Muscle of arm (tissue), 14 donors: ENCODE measurements at places on chromosomes 11 and 22.

- DNase-seq, result no peak
These were observed 67.8 kb downstream of the CASP12 start for GRCh38 chr11:104830508-104830907.

- no peak for DNase-seq
These were observed 31.5 kb upstream of the TSPAN18 start for GRCh38 chr11:44695169-44695833.

DNA sequence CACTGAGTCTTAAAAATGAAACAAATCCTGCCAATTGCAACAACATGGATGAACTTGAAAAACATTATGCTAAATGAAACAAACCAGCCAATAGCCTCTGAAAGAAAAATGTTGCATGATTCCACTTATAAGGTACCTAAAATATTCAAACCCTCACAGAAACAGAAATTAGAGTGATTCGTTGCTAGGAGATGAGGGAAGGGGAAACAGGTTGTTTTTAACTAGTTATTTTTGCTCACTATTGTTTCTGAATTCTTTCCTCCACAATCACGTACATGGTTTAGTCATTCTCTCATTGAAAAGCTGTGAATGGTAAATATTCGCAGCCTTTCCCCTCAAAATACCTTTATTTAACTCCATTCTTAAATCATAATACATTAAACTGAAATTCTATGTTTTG lies 14.0 kb upstream of the TYR start:
- DNase-seq, result no peak

GRCh38 chr11:63978551-63979239 lies 4.3 kb downstream of the COX8A start:
- no peak for DNase-seq

DNA sequence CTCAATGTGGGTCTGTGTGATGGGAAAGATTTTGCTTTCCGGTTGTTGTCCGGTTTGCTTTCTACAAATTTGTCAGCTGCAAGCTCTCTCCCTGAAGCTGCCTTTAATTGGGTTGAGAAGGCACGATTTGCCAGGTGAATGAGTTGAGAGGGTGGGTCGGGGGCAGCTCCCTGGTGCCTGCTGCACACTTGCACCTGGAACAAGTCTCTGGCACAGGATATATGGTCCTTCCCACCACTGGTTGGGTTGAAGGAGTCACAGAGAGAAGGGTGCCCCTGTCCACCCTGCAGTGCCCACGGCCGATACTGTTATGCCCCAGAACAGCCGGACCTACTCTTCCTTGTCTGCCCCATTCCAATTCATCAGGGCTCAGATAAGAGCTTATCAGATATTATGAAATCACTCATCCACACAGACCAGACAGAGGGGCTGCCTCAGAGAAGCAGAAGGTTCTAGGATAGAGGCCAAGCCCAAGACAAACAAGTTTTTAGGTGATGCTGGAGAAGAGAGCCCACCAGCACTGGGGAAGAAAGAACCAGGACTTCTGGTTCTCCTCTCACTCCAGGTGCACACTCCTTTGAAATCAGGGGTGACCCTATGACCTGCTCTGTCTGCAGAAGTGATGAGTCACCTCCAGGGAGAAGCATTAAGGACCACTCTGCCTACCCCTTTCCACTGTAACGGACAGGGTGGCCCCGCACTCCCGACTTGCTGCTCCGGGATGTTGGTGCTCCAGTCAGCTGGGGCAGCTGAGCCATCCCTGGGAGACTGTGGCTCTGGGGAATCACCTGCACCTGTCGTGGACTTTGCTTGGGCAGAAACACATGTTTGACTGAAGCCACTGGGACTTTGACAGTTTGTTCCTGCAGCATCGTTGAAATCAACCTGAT lies 45.3 kb downstream of the RTL6 start:
- no peak for DNase-seq

GRCh38 chr11:95684701-95685100 lies 104.9 kb downstream of the FAM76B start:
- no peak for DNase-seq

DNA sequence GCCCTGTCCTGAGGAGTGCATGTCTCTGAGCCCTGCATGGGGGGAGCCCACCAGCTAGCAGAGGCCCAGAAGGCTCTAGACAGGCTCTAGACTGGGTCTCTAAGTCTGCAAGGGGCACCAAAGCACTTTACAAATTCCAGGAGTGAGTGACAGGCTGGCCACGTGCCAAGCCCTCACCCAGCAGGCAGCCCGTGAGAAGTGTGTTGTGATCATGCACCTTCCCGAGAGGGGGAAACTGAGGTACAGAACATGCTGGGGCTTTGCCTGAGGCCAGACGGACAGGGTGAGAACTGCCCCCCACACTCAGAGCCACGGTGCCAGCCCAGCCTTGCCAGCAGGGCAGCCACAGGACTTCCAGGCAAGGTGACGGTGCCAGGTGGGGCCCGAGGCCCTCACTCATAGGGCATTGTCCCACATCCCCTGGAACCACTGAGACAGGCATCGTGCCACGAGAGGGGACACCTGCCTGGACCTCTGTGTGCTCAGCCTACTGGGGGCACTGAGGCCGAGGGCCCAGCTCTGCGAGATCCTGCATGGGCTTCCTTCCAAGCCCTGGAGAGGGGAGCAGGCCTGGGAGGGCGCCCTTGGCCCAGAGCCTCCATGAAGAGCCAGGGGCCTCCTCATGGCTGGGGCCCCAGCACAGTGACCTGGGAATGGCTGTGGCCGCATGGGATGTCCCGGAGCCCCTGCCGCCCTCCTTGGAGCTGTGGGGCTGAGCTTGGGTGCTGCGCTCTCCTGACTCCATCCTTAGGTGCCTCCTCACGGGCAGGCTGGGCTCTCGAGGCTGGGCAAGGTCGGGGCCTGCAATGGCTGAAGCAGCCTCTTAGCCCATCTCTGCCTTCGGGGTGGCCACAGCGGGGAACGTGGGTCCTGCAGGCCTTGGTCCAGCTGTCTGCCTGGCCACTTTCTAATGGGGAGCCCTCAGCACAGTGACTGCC lies 121.5 kb downstream of the KCNQ1OT1 start:
- no peak for DNase-seq

DNA sequence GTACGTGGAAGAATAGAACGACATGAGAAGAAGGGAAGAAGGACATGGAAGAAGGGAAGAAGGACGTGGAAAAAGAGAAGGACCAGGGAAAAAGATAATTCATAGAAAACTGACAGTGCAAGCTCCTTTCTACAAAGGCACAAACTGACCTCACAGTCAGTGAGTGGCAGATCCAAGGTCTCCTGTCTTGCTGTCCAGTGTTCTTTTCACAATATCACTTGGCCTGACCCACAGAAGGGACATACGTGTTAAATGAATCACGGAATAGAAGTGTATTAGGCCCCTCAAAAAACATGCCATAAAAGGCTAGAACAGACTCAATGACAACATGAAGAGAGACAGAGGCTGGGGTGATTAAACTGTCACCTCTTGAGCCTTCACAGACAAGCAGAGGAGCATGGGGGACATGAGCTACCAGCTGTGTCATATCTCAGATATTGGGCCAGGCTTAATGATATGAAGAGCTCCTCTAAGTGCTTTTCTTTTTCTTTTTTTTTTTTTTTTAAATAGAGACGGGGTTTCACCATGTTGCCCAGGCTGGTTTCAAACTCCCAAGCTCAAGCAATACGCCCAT lies 4.6 kb downstream of the ASCC2 start:
- DNase-seq, result no peak

DNA sequence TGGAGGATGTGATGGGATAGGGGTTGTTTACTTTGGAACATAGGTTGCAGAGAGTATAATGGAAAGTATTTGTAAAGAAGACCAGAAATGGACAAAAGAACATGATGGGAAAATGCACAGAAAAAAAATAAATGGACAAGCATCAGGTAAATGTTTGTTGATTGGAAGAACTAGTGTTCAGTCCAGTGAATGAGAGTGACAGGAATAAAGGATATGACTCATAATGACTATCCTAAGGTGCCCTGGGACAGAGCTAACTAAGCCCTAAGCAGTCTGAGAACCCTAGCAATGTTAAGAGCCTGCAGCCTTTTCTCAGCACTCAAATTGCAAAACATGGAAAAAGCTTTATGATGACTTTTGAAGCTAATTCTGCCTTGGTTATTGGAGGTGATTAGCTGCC lies 732.8 kb upstream of the ANO5 start:
- no peak for DNase-seq

GRCh38 chr22:43858156-43858895 lies 4.0 kb downstream of the SULT4A1 start:
- DNase-seq, result no peak

- DNase-seq, result no peak
These were observed 489.5 kb downstream of the BUD13 start for GRCh38 chr11:116283300-116283699.

DNA sequence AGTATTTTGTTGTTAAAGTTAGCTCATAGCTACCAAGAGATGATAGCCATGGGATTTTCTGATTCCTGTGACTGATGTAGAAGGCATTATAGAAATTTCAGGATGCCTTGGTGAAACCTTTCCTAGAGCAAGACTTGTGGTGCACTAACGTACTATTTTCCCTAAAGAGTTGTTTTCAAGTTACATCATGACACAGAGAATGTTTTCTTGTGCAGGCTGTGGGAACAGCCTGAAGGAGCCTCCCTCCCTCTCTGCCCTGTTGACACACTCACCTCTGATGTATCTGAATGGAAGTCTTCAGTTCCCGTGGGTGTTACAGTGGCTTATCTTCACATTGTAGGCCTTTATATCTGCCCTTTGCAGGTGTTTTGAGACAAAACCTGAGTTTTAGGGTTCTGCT lies 121.6 kb downstream of the LDLRAD3 start:
- DNase-seq, result no peak

DNA sequence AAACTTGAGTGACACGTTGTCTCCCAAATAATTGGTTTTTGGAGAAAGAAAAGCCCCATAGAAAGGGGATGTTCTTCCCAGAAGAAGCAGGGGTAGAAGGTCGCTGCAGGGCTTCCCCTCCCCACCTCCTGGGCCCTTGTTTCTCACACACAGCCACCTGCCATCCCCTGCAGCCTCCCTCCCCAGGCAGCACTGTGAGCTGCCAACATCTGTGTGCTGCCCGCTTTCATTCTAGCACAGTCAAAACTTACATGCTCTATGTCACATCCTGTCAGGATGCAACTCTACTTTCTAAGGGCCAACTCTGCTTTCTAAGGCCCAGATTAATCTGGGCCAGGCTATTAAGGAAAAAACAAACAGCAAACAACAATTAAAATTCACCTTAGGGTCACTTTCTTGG lies 309.4 kb upstream of the ZC3H12C start:
- DNase-seq, result no peak

DNA sequence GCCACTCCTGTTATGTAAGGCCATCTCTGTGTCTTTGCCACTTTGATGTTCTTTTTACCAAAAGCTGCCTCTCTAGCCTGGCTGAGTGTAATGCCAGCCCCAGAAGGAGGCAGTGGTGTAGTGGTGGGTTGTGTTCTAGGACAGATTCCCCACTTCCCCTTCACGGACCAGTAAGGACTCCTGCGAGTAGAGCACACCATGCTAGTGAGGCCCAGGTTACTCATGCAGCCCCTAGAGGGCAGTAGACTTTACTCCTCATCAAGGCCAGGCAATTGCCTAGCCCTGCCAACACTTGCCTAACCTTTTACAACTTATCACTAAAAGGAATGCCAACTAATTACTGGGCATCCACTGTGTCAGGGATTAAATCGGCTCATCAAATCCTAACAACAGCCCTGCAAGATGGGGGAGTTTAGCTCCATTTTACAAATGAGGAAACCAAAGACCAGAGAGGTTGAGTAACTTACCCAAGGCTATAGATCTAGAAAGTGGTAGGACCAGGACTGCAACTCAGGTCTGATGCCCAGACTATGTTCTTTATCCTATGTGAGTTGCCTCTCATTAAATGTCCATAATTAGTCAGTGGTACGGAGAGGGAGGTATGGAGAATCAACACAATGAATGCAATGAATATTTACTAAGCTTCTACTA lies 75.3 kb downstream of the APIP start:
- DNase-seq, result no peak

DNA sequence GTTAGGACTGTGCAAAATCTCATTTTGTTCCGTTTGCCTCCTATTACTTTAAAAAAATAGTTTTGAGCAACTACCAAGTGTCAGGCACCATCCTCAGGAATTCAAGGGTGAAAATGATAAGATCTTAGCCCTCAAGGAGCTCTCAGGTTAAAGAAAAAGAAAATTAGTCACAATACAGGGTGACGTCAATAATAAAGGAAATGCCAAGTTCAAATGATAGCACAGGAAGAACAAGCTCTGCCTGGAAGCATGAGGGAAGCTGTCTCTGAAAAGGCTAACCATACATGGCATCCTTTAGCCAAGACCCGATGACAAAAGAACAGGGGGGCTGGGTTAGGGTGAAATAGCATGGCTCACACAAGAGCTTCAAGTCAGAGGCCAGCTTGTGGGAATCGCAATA lies 11.1 kb upstream of the MPZL2 start:
- DNase-seq, result no peak

DNA sequence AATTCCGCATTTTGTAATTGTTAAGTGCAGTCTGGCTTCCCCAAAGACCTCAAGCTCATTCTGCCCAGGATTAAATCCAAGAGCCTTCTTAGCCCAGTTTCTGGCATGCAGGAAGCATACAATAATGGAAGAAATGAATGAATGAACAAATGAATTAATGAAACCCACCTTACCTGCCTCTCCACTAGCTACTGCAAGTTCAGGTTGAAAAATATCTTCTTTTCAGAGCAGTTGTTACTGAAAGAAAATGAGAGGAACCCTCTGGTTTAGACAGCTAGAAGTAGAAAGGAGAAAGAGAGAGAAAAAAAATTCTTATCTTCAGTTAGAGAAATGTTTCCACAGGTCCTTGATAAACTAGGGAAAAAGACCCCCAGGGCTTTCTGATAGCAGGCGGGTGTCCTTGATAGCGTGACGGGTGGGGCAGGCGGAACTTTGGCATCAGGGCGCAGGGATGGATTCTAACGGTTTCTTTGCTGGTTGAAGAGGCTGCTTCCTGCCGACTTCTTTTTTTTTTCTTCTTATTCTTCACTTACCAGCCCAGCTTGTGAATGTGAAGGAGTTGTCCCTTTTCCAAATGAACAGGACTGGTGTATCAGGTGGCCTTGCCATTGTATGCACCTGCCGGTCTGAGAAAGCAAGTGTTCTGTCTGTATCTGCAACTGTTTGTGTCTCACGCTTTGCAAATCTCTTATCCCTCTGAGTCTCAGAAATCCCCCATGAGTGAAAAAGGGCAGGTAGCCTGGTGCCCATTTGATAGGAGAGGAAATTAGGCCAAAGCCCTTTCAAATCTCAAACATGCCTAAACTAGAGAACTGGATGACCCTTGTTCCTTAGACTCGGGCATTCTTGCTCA lies 10.0 kb downstream of the LMO2 start:
- DNase-seq, result no peak

DNA sequence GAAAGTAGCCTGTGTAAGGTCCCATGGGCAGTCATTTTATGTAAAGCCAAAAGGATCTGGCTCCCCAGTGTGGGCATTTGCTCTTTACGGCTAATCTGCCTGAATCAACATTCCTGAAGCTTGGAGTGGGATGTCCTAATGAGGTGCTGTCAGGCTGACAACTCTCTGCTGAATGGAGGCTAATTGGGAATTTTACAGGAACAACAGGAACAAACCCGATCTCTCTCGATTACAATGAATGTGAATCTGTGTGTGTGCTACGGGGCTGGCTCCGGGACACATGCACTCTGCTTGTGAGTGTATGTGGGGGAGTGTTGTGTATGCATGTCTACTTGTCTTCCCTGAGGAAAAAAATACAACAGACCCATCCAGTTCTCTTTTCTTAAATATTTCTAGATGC lies 415.2 kb downstream of the TENM4 start:
- no peak for DNase-seq

GRCh38 chr11:416757-417621 lies 2.2 kb upstream of the SIGIRR start:
- DNase-seq, result no peak
